ENCODE measurements at places on chromosomes 7 and 10.

- no peak for DNase-seq
Observed at GRCh38 chr10:52020173-52020572, 293.9 kb upstream of the DKK1 start.

DNA sequence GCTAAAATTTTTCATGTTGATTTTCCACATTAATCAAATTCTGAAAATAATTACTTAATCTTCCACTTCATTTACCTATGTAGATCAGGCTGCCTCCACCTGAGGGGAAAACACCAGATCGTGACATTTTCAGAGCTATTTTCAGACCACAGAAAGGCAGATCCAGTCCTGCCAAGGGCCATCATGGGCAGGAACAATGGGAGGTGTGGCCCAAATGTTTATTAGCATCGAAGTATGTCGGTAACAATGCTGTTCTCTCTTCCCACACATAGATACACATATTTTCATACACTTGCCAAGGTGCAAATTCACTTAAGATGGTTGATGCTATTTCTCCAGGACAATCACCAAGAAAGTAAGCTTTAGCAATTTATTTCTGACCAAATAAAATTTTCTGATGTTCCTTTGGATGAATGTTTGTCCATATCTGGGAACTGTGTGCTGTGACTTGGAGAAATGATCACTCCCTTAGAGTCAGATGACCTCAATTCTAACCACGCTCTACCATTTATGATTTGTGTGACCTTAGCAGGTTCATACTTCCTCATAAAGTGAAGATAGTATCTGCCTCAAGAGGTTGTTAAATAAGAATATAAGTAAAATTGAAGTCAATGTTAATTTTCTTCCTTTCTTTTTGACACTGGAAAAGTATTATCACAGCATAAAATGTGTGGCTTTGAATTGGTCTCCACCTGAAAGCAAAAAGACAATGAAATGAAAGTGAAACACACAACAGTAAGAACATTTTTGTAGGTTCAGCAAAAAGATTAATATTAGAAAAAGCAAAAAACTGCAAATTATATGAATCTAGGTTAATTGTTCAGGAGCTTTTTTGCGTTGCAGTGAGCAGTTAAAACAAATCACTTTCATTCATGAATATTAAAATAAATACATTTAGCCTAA, 310.4 kb upstream of the PHF14 start:
- DNase-seq = no peak

DNA sequence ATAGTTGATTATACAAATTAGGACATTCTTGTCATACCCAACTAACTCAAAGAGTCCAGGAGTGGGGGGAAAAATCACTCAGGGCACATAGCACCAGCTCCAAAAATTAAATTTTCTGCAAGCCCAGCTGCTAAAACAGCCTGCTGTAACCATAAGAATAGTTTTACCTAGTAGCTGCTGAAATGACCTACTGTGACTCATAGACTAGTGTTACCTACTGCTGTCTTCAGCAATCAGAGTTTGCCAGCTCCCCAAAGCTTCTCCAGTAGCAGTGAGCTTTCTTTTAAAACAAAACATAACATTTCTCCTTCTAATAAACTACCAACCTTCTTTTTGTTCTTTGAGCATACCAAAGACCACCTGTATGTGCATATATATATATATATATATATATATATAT, 4.2 kb upstream of the ARHGAP12 start:
- DNase-seq = no peak

DNA sequence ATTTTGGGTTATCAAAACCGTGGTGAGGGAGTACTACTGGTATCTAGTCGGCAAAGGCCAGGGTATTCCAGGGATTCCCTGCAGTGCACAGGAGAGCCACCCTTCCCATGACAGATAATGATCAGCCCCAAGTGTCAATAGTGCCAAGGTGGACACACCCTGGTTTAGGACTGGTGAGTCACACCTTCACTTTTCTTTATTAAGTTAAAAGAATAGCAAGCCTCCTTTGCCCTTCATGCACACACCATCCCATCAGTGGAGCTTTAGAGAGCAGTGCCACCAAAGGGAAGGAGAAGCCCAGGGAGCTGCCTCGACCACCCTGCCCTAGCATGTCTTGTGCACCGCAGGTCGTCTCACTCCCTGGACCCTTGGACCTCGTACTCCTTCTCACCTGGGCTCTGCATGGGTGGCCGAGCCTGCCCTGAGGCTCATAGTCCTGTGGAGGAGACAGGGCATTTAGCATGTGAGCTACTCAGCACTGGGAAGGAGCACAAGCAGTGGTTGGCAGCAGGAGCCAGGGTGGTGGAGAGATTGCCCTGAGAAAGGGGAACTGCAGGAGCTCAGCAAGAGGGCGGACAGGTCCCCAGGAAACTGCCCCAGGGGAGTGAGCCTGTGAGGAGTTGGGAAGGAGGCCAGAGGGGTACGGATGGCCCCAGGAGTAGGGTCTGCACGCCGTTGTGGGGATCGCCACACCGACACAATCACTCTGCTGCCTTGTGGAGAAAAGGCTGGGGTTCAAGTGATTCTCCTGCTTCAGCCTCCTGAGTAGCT, 17.4 kb downstream of the UBE2D4 start:
- DNase-seq = no peak

- DNase-seq = no peak
Observed at GRCh38 chr10:12221323-12222298, 25.6 kb downstream of the CDC123 start.

- DNase-seq = no peak
Observed at GRCh38 chr7:107712025-107712424, 31.9 kb upstream of the CBLL1 start.

GRCh38 chr7:20329389-20330238, 1.1 kb upstream of the ITGB8 start:
- DNase-seq = peak; percentile 75

DNA sequence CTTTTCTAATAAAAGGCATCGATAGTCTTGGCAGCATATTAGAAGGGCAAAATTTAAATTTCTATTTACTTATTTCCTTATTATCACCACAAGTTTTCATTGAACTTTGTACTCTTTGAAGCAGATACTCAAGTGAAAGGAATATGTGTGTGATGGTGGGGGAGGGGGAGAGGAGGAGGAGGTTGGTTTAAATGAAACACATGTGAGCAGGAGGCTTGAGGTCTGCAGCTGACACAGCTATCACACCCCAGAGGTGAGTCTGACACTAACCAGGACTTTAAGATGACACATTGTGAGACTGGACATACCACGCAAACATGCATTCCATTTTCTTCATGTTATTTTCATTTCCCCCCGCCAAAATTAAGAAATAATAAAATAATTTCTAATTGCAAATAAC, 63.3 kb downstream of the CTTNBP2 start:
- DNase-seq = no peak

GRCh38 chr7:84294847-84295455, 100.4 kb upstream of the SEMA3A start:
- DNase-seq = no peak

DNA sequence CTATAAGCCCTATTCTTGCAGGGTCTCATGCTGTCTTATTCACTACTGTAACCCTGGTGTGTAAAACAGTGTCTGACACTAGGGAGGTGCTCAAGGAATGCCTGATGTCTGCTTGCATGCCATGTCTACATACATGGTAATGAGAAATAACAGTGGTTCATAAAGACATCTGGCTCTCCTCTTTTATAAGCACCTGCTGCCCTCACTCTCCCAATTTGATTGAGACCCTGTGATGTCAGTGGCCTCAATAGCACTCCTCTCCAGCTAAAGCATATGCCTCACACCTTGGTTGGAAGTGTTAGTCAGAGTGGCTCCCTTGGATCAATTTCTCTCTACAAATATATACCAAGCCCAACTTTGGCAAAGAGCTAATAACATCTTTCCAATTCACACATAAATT, 30.6 kb downstream of the ANK3 start:
- DNase-seq = no peak

DNA sequence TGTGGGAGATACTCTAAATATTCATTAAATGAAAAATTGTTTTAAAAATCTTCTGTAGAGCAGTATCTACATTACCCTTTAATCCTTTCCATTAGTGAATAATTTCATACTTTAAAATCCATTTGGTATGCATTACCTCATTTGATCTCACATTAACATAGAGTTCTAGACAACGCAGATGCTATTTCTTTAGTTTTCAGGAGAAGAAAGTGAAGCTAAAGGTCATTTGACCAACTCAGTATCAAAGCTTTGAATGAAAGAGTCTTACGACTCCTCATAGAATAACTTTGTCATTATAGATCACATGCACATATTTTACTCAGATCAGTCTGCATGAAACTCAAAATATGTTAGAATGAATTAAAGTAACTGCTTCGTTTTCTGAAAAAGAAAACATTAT, 460.2 kb downstream of the DNAJB9 start:
- DNase-seq = no peak

- no peak for DNase-seq
Observed at GRCh38 chr10:123869020-123869414, 22.6 kb downstream of the CPXM2 start.

- no peak for DNase-seq
Observed at GRCh38 chr7:66146701-66147100, 32.1 kb downstream of the CRCP start.

GRCh38 chr7:155864271-155864985, 52.2 kb upstream of the SHH start:
- DNase-seq = no peak

DNA sequence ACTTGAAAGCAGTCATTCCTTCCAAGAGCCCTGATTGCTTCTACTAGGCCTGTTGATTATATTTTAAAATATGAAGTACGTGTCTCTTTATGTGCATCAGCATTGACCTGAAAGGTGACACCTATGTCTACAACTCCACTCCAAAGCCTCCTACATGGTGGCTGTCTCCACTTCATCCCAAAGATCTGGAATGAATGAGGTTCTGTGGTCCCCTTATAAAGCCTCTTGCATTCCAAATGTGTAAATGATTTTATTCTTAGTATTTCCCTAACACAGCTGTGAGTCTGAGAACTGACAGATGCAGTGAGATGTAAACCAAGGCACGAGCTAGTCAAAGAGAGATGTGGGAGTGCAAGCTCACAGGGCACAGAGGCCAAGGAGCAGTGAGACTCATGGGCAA, 176.0 kb upstream of the SVIL start:
- no peak for DNase-seq

DNA sequence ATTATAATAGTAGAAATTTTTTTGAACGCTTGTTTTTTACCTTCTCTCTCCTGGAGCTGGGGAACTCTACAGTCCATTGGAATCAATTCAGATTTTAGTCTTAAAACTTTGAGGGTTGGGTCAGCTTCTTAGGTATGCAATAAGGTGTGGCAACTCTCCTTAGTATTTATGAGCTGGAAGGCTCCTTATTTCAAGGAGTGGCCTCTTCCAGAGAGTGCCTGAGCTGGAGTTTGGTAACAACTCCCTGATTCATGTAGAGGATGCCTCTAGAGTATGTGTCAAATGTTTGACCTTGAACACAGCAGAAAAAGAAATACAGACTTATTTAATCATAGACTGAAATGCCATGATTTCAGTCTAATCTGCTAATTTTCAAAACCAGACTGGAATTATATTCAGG, 11.1 kb downstream of the CDK14 start:
- no peak for DNase-seq

DNA sequence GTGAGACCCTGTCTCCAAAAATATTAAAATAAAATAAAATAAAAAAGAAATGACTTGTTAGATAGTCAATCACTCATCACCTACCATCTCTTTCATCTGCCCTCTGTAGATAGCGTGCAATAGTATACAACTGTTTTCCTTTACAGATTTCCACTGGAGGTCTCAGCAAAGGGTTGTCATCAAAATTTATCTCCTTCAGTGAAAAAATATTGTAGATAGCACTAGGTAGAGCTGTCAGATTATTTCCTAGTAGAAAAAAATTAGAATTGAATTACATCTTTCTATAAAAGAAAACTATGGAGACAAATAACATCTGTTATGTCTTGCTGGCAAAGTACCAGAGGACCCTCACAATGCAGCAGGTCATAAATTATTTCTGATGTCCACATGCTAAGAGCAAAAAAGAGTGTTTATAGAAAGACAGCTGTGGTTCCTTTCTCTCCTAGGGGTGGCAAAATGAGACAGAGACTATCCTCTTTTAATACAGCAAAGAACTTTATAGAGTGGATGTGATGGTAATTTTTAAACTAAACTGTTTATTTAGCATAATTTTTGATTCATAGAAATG, 16.3 kb upstream of the CYP51A1 start:
- DNase-seq = no peak

DNA sequence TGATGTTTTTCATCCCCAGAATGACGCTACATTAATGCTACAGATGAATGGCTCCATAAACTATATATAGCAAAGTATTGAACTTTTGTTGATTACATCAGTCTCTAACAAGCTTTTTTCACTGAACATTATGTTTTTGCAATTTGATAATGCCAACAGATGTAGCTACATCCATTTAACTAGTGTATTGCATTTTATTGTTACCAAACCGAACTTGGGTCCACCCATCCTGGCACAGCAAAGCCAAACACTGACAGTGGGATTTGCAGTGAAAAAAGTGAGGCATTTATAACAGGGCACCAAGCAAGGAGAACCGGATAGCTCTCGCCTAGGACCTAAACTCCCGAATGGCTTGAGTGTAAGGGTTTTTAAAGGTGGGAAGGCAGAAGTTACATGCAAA, 182.8 kb upstream of the TNS3 start:
- DNase-seq = no peak

DNA sequence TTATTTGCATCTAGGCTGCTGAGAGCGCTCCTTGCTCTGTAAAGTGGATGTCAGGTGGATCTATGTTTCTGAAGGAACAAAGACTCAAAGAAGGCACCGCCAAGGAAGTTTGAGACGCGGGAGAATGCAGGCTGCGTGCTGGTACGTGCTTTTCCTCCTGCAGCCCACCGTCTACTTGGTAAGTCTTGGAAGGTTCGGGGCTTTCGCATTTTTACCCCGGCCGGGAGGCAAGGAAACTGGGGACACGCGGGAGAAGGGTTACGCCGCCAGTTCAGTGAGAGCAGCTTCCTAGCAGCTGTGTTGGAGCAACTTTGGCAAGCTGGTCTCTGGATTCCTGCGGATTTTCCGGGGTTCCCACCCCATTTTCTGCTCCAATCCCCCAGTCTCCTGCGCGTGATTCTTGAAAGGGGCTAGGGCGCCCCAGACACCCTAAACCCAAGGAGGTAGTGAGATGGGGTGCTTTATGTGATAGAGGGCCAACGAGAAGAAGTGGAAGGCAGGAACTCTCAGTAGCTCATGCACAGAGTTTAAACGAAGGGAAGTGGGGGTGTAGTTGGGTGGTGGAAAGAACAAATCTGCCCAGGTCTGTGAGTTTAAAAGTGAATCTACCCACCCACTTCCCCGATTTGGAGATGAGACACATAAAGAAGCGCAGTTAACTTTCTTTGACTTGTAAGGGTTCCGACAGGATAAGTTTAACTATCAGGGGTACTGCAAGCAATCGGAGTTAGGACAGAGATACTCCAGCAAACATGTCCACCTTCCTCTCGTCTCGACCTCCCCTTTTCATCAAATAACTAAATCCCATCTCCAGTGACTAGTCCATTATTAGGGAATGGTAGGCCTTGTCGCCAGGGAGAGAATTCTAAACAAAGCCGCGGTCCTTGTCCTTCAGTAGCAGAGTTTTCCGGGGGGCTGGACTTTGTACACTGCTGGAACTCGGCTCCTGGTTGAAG, 2.5 kb downstream of the NXPH1 start:
- no peak for DNase-seq

GRCh38 chr7:101782896-101783295, 34.5 kb upstream of the CUX1 start:
- no peak for DNase-seq

GRCh38 chr10:76911184-76911583, 726.4 kb downstream of the KCNMA1 start:
- no peak for DNase-seq
